ENCODE measurements at places on chromosomes 2 and 18.

GRCh38 chr2:9490789-9491188, 16.4 kb downstream of the IAH1 start:
- no peak for DNase-seq
- H3K27me3 ChIP-seq: no peaks in the 10 kb centered on the region
- no peak overlapping the region for H3K27ac ChIP-seq
- H3K36me3 ChIP-seq: peaks cover 40% of the 10 kb centered on the region

GRCh38 chr2:25557179-25558036, 116.0 kb downstream of the DTNB start:
- no peaks in the 10 kb centered on the region for H3K36me3 ChIP-seq
- no peak for DNase-seq
- H3K4me1 ChIP-seq: peaks cover 21% of the 10 kb centered on the region

DNA sequence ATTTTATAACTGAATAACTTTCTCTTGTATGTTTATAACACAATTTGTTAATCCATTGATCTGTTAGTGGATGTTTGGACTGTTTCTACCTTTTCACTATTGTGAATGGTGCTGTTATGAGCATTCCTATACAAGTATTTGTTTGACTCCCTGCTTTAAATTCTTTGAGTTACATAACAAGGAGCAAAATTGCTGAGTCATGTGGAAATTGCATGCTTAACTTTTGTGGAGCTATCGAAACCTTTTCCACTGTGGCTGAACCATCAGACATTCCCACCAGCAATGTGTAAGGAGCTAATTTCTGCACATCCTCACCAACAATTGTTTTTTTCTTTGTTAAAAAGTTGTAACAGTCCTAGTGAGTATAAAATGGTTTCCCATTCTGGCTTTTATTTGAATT, 415.5 kb downstream of the CBLN2 start:
- H3K27me3 ChIP-seq: no peaks in the 10 kb centered on the region
- H3K36me3 ChIP-seq: no peaks in the 10 kb centered on the region
- H3K4me1 ChIP-seq: no peaks in the 10 kb centered on the region

DNA sequence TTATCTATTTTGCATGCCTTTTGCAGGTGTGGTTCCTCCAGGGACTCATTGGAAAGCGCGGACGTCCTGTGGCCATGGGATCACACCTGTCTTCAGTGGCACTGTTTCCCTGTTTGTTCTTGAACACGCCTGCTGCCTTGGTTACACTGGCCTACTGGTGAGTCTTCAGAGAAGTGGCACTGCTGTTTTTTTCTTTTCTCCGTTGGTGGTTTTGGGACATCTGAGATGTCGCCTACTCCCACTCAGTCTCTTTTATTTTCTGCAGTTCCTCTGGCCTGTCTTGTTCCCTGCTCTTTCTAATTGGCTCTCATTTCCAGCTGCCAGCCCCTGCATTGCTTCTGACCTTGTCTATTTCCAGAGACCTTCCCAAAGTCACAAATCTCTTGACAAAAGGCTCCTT, 35.7 kb upstream of the POU3F3 start:
- no peaks in the 10 kb centered on the region for H3K36me3 ChIP-seq
- no peak overlapping the region for H3K4me3 ChIP-seq
- no peaks in the 10 kb centered on the region for H3K27me3 ChIP-seq
- no peaks in the 10 kb centered on the region for H3K4me1 ChIP-seq

DNA sequence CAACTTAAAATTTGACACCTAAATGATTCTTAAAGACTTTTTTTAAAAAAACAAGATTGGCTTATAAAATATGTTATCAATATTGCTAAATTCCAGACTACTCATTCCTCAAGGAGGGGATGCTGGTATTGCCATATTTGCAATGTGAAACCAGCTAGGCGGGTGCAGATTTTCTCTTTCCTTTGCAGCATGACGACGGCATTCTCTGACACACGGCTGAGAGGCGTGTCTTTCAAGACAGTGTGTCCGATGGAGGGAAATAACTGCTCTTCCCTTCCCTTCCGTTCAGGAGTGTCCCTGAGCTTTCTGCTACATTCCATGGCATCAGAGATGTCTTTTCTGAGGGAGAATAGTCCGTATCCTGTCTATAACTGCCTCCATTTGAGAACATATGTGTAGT, 38.2 kb upstream of the CNGA3 start:
- H3K27me3 ChIP-seq: peaks cover 20% of the 10 kb centered on the region
- H3K4me3 ChIP-seq: no peak overlapping the region
- no peaks in the 10 kb centered on the region for H3K36me3 ChIP-seq
- DNase-seq: no peak

GRCh38 chr2:47616506-47616905, 166.4 kb upstream of the MSH6 start:
- H3K36me3 ChIP-seq: no peaks in the 10 kb centered on the region
- no peak for DNase-seq
- H3K4me1 ChIP-seq: peaks cover 7% of the 10 kb centered on the region

DNA sequence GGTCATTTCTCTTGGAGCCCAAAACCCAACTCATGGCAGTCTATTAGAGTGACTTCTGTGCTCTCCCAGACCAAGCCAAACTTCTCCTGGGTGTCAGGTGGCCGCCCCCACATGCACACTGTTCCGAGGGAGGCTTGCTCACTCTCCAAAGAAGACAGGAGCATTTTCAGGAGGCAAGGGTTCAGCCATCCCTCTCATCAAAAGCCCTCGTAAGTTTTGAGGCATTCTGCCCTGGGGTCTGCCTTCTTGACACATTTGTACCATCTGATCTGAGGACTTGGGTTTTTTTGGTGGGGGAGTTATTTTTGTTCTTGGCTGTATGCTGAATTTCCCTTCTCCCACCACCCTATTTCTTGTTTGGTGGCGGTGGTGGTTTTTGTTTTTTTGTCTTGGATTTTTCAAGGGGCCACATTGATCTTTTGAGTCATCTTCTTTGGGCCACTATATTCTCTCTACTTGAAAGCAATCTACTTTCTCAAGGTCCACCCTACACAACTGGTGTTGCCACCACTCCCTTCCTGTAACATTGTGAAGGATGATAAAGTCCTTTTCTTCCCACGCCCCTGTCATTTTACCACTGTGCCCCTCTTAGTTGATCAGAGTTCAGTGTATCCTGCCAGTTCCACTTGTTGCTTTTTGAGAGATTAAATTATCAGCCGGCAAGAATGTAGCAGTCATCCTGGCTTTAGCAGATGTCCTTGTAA, 255.8 kb downstream of the CYP26B1 start:
- DNase-seq: no peak
- peaks cover 2% of the 10 kb centered on the region for H3K36me3 ChIP-seq
- no peak overlapping the region for H3K27ac ChIP-seq

DNA sequence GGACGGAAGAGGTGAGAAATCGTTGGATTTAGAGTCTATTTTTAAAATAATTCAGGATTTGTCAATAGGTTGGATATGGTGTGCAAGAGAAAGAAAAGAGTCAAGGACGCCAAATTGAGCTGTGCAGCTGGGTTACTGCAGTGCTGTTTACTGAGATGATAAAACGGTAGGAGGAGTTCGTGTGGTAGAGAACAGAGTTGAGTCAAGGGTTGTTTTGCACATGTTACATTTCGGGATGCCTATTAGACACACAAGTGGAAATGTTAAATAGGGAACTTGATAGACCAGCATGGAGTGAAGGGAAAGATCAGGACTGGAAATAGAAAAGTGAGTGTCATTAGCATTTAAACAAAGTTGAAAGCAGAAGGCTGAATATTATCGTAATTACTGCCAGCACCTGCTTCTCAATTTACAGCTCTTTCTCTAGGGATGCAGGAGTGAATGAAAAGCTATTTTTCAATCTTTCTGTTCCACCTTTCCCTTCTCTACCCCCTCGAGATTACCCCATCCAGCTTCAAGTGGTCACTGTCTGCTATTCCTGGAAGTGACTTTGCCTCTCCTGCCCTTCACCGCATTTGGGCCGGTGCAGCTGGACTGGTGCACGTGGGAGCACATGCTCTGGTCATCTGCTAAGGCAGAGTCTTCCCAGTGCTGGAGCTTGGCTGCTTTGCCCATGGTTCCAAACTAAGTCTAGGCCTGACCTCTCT, 30.3 kb downstream of the GPR75 start:
- H3K27me3 ChIP-seq: no peaks in the 10 kb centered on the region
- H3K27ac ChIP-seq: no peak overlapping the region
- no peaks in the 10 kb centered on the region for H3K36me3 ChIP-seq
- no peak overlapping the region for H3K4me3 ChIP-seq
- DNase-seq: no peak

DNA sequence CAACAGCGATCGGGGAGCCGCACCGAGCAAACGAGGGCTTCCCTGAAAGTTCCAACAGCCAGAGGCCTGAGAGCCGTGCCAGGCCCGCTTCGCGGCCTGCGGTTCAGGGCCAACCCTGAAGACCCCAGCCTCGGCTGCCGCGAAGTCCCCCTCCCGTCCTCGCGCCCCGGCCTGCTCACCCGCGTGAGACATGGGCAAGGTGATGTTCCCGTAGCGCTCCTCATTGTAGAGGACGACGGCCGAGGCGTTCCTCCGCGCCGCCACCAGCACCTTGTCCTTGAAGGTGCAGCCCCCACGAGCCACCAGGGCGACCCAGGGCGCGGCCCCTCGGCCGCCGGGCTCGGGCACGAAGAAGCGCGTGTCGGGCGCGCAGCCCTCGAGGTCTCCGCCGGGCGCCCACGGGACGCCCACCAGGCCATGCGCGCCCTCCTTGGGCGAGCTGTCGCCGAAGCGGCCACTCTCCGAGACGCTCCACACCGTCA, 510 bp downstream of the RNF149 start:
- peak overlapping the region; percentile 90 for H3K4me3 ChIP-seq
- H3K27ac ChIP-seq: peak overlapping the region; percentile 92
- no peaks in the 10 kb centered on the region for H3K27me3 ChIP-seq
- no peaks in the 10 kb centered on the region for H3K36me3 ChIP-seq

DNA sequence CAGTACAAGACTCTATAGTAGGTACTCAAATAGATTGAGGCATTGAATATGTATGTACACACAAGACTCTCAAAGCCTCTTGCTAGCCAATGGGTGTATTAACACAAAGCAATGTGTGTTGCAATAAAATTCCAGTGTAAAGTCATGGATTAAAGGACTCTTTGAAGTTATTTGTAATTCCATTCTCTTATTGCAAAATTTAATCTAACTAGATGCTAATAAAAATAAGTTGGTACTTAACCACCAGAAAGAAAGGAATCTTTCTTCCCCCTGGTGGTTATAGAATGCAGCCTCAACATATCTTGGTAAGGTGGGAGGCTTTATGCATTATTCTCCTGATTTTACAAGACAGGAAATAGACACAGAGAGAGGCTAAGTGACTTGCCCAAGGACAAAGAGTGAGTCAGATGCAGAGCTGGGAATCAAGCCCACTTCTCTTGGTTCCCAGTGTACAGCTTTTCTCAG, 18.0 kb downstream of the LRP1B start:
- no peaks in the 10 kb centered on the region for H3K27me3 ChIP-seq
- no peaks in the 10 kb centered on the region for H3K36me3 ChIP-seq
- no peak overlapping the region for H3K4me3 ChIP-seq

- H3K4me1 ChIP-seq: peaks cover 36% of the 10 kb centered on the region
- no peaks in the 10 kb centered on the region for H3K27me3 ChIP-seq
- peak overlapping the region; percentile 55 for H3K27ac ChIP-seq
- no peak for DNase-seq
These were observed 53.2 kb downstream of the PHLPP1 start for GRCh38 chr18:62768558-62768943.

DNA sequence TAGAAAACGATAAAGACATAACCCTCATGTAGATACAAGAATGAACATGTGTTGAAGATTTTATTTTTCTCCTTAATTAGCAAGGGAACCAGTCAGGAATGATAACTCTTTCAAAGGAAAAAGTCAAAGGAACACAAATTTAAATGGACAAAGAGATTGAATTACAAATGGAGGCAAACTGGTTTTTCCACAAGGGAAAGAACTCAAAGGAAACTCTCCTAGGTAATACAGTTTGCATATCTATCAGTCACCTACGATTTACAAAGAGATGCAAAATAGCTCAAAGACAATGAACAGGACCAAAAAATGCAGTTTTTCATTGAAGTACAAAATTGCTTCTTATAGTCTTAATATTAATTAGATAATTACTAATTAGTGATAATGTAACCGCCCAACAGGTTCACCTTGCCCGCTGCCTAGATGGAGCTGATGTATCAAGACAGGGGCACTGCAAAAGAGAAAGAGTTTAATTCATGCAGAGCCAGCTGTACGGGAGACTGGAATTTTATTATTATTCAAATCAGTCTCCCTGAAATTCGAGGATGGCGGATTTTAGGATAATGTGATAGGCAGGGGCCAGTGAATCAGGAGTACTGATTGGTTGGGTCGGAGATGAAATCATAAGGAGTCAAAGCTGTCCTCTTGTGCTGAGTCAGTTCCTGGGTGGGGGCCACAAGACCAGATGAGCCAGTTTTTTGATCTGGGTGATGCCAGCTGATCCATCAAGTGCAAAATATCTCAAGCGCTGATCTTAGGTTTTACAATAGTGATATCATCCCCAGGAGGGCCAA, 151.0 kb downstream of the TMEM17 start:
- peaks cover 1% of the 10 kb centered on the region for H3K36me3 ChIP-seq
- H3K27ac ChIP-seq: no peak overlapping the region
- no peak overlapping the region for H3K4me3 ChIP-seq
- no peaks in the 10 kb centered on the region for H3K4me1 ChIP-seq

GRCh38 chr2:67015681-67016080, 381.5 kb upstream of the ETAA1 start:
- no peaks in the 10 kb centered on the region for H3K36me3 ChIP-seq
- no peak for DNase-seq
- peaks cover 12% of the 10 kb centered on the region for H3K27me3 ChIP-seq
- no peak overlapping the region for H3K27ac ChIP-seq
- no peaks in the 10 kb centered on the region for H3K4me1 ChIP-seq

- DNase-seq: no peak
- no peak overlapping the region for H3K27ac ChIP-seq
- H3K4me3 ChIP-seq: no peak overlapping the region
- no peaks in the 10 kb centered on the region for H3K36me3 ChIP-seq
- peaks cover 28% of the 10 kb centered on the region for H3K4me1 ChIP-seq
These were observed 235.2 kb downstream of the GCA start for GRCh38 chr2:162579169-162579568.

GRCh38 chr2:6184532-6185292, 492.5 kb downstream of the SOX11 start:
- no peak for DNase-seq
- H3K27me3 ChIP-seq: no peaks in the 10 kb centered on the region
- no peaks in the 10 kb centered on the region for H3K36me3 ChIP-seq
- no peak overlapping the region for H3K4me3 ChIP-seq
- peaks cover 55% of the 10 kb centered on the region for H3K4me1 ChIP-seq

Measured in chondrocyte (in vitro differentiated cells).